ENCODE measurements at places on chromosomes 16 and 17.

- no peak for DNase-seq
Measured at GRCh38 chr17:41824086-41824485, 11.3 kb downstream of the FKBP10 start.

DNA sequence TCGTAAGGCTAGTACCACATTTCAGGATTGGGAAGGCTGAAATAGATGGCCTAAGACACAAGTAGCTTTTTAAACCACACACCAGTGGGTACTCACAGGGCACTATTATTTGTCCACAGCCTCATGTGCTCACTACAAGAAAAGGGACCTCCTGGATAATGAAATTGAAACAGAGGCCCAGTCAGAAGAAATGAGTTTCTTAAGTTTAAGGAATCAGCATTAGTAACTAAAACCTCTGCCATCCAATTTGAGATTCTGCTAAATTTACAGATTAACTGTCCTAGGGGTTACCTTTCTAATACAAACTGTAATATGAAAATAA lies 3.0 kb downstream of the USP7 start:
- no peak for DNase-seq

DNA sequence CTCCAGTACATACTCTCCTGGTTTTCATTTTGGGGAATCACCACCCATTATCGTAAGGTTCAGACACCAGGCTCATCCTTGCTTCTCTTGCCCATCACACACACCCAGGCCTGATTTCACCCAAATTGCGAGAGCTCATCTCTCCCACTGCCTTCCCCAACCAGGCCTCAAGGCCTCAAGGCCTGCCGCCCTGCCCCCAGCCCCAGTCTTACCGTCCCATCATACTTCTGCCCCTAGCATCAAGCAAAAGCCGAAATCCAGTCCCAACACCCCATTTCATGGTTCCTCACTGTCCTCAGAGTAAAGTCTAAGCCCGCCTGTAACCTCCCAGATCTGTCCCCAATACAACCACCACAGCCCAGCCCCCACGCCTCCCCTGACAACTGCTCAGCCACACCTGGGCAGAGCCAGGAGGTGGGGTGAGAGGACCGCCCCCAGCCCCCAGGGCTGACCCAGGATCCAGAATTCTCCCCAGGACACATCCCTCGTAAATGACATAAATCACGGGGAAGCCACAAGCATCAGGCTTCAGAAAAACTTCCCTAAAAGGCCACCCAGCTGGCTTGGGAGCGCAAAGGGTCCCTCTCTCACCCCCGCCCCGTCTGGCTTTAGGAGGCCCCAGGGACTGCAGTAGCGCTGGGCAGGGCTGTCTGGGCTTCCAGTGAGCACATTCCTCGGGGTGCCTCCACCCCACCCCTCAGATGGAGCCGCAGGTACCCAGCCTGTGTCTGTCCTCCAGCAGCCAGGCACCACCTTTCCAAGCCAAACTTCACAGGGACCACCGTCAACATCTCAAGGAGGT lies 9.6 kb upstream of the P2RX1 start:
- no peak for DNase-seq

GRCh38 chr16:56048425-56049105 lies 142.7 kb upstream of the GNAO1 start:
- DNase-seq, result no peak

- no peak for DNase-seq
Measured at GRCh38 chr17:80363120-80363515, 51.8 kb upstream of the ENDOV start.

GRCh38 chr16:77647726-77648125 lies 74.6 kb upstream of the NUDT7 start:
- no peak for DNase-seq

DNA sequence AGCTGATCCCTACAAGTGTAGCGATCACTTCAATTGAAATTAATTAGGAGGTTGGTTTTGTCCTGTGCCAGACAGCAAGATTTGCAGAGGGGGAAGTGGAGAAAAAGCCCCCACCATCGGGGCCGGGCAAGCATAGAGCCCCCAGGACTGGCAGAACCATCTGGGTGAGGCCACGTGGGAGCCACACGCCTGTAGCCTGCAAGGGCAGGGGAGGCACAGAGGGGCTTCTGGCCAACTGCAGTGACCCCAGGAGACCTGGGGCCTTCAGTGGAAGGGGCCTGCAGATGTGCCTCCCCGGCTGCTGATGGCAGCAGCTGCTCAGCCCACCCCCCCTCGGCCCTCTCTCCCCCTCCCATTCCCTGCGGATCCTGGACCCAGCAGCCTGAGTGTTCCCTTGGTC lies 54.1 kb downstream of the BAHCC1 start:
- DNase-seq, result no peak

- DNase-seq, result no peak
Measured at GRCh38 chr16:31132303-31132979, 3.1 kb downstream of the PRSS8 start.

- no peak for DNase-seq
Measured at GRCh38 chr17:46159686-46160085, 33.5 kb downstream of the KANSL1 start.

DNA sequence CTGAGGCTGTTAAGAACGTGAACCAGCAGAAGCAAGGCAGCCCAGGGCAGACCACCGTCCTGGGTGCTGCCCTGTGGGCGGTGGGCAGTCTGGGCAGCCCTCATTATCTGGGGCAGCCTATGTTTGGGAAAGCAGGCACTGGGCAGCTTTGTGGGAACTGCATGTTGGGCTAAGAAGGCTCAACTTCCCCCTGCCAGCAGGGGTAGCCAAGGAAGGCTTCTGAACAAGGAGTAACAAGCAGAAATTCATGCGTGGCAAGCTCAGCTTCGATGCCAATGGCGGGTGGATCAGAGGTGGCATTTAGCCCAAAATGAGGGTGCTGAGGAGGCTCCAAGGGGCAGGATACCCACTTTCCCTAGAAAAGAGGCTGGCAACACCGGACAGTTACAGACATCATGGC lies 42.7 kb upstream of the METRNL start:
- DNase-seq, result no peak

GRCh38 chr17:58710948-58711552 lies 18.6 kb downstream of the RAD51C start:
- peak; percentile 14 for DNase-seq

DNA sequence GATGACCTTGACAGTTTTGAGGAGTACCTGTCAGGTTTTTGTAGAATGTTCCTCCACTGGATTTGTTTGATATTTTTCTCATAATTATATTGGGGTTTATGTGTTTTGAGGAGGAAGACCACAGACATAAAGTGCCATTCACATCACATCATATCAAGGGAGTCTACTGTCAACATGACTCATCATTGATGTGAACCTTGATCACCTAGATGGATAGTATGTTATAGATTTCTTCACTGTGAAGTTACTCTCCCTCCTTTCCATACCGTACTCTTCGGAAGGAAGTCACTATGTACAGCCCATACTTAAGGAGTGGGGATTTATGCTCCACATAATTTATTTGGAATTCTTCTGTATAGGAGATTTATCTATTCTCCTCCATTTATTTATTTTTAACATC lies 23.2 kb downstream of the PRSS54 start:
- DNase-seq, result no peak

DNA sequence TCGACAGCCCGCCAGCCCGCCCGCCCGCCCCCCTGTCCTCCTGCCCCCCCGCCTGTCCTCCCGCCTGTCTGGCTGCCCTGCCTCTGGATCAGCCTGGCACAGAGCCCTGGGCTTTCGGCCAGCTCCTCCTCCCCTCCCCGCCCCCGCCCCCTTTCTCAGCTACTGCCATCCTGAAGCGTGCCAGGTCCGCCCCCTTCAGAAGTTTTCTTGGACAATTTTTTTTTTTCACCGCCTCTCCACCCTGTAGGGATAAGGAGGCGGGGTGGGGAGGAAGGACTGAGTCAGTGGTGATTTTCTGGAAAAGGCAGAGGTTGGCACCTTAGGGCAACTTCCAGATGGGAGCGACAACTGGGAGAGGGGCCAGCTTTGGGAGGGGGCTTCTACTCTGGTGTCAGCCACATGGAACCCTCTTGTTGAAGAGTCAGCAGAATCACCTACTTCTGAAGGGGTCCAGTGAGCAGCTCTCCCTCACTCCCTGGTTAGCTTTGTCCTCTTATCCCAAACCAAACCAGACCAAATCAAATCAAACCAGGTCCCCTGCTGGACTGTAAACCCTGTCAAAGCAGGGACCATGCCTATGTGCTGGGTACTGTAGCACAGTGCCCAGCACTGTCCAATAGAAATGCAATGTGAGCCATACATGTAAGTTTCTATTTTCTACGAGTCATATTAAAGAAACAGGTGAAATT lies 19.7 kb downstream of the IGF2BP1 start:
- no peak for DNase-seq

DNA sequence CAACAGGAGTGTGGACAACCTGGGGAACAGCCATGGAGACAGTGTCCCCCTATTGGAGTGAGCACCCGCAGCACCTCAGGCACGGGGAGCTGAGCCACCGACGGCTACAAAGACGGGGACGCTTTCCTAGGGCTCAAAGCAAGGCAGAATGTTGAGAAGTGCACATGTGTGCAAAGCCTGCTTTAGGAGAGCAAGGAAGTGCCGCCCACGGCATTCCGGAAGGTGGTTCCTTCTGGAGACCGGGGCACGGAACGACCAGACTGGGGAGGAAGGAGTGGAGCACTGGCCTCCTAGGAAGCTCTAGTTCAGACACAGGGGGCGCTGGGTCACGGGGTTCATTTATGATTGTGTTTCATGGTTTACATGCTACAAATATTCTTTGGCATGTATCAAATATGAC lies 52.2 kb downstream of the TBC1D16 start:
- no peak for DNase-seq

DNA sequence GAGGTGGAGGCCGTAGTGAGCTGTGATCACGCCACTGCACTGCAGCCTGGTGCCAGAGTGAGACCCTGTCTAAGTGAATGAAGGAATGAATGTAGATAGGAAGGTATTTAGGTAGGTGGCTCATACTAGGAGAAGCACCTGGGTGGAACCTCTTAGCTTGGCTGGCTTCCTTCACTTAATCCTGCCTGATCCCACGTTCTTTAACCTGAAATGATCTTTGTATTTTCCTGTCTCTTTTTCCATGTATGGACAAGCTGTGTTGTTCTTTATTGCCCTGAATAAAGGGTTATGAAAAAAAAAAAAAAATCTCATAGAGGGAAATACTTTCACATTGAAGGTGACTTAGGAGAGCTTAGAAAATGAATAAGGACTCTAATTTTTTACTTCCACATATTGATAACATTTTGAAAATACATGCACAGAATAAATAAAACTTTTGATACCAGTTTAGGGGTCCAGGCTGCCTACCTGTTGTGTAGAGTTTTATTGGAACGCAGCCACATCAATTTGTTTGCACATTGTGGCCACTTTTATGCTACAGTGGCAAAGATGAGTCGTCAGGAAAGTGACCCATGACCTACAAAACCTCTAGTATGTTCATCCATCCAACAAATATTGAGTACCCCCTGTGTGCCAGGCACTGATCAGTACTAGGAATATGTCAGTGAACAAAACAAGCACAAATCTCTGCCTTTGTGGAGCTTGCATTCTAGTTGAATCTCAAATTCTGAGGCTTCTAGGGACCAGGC lies 44.6 kb downstream of the VPS35L start:
- no peak for DNase-seq

GRCh38 chr16:6993544-6993943 lies 339.1 kb upstream of the RBFOX1 start:
- DNase-seq, result no peak

DNA sequence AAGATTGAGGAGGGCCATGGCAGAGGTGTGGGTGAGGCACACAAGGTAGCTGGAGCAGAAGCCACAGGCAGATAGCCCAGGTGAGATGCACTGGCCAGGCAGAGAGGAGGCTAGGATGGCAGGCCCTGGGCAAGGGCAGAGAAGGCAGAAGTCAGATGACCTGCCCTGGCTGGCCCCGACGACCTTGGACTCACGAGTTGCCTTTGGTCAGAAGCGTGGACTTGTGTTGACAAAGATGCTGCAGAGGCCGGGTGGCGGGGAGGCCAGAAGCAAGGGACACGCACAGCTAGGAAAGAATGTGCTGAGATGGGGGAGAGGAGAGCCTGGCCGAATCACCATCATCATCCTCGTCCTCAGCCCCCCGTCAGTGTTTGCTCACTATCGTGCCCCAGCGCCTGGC lies 123.7 kb downstream of the RBFOX3 start:
- no peak for DNase-seq

DNA sequence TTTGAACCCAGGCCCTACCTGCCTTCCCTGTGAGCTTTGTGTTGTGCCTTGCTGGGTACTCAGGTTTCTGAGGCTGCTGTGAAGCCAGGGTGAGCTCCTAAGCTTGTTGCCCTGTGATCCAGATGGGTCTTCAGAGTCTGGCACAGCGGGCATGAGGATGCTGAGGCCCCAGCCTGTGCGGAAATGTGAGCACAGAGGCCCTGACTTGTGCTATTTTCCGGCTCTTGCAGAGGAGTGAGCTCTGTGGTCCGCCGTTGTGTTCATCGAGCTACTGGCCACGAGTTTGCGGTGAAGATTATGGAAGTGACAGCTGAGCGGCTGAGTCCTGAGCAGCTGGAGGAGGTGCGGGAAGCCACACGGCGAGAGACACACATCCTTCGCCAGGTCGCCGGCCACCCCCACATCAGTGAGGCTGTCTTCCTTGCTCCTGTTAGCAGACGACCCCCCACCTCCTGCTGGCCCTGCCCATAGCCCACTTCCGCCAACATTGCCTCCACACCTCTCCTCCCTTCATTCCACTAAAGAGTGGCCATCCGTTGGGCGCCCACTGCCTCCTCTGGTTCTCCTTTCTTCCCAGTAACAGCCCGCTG lies 2.7 kb downstream of the PHKG2 start:
- no peak for DNase-seq

- no peak for DNase-seq
Measured at GRCh38 chr17:4858068-4858881, 25.1 kb downstream of the MINK1 start.

DNA sequence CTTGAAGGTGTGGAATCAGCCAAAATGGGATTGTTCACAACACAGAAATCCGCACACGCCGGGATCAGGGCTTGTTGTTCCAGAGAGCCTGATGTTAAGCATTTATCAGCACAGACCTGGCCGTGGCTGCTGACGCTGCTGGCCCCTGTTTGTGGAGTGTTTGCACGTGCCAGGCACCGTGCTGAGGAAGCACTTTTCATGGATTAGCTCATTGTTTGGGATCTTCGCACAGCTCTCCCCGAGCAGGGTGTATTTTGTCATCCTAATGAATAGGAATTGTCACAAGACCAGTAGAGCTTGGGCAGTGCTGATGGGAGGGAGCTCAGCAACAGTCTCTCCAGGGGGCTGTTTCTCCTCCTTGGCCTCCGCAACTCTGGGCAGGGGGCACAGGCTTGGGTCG lies 160.4 kb upstream of the PLCG2 start:
- DNase-seq, result no peak

- DNase-seq, result no peak
Measured at GRCh38 chr17:8631554-8631877, 991 bp upstream of the MYH10 start.

GRCh38 chr16:75519175-75519574 lies 16.7 kb downstream of the CHST5 start:
- no peak for DNase-seq

GRCh38 chr17:65099941-65100315 lies 37.2 kb upstream of the RGS9 start:
- DNase-seq, result peak; percentile 52

- no peak for DNase-seq
Measured at GRCh38 chr17:82756166-82756565, 4.3 kb downstream of the TBCD start.

All from activated gamma-delta T cell treated with anti-CD3 and anti-CD28 coated beads, Interleukin-2, amount 50 U/mL, for 16 hours (primary cell).